Activated CD8-positive, alpha-beta memory T cell treated with anti-CD3 and anti-CD28 coated beads for 4 hours (primary cell): ENCODE measurements at places on chromosomes 12 and 14.

- DNase-seq, result no peak
Measured at GRCh38 chr12:53073881-53074280, 5.3 kb downstream of the SPRYD3 start.

DNA sequence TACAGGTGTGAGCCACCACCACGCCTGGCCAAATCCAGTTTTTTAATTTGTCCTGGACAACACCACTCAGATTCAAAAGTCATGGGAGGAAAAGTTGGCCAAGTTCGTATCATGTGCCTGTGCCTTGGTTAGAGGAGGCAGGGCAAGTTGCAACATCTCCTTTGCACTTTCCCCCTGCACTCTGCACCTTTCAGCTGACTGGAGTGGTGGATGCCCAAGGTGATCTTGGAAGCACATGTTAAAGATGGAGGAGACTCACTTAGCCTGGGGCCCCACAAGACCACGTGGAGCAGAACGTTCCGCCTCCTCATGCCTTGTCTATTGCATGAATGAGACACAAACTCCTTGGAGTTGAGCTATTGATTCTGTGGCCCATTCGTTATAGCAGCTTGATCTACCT is 82.1 kb upstream of the FZD10 start:
- DNase-seq, result no peak

- DNase-seq, result no peak
Measured at GRCh38 chr12:118409834-118410233, 33.5 kb downstream of the SUDS3 start.

DNA sequence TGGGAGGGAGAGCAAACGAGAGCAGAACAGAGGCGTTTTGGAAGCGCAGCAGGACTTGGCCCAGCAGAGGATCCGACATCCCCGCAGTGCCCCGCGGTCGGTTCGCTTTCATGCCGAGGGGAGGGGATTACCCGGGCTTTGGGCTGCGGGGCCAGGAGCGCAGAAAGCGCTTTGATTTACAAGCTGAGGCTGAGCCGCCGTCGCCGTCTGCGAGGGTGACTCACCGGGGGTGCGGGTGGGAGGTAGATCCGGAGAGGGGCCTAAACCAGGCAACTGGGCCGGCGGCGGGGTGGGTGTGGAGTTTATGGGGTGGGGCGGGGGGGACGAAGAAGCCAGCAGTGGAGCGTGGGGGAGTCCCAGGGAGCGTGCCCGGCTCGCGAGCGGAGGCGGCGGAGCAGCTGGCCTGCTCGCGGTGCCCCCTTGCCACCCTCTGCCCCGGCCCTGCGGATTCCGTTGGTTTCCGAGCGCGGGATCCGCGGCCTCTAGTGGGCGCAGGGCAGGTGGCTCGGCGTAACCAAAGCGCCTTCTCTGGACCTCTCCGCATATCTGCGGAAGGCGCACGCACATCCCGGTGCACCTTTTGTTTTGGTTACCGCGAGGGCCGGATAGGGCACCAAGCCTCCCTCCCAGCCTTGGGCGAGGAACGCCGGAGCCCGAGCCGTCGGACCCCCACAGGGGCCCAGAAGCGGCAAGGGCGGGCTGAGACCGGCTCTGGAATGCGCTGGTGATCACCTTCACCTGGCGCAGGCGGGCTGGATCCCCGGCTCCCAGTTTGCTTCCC is 2.6 kb downstream of the SIX4 start:
- DNase-seq, result peak; percentile 72

DNA sequence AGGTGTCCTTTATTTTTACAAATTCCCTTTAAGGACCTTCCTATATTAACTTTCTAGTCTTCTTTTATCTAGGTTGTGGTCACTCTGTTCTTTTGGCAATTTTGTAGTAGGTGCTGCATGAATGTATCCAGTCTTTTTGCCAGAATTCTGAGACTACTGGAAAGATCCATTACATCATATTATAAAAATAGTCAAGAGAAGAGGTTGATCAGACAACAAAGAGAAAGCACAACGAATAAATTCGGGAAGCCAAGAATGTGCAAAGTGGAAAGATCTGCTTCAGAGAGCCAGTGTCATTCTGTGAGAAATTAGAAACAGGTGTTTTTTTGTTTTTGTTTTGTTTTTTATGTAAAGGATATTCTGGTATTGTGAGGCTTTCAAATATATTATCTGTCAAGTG is 15.8 kb upstream of the SLC16A7 start:
- no peak for DNase-seq

DNA sequence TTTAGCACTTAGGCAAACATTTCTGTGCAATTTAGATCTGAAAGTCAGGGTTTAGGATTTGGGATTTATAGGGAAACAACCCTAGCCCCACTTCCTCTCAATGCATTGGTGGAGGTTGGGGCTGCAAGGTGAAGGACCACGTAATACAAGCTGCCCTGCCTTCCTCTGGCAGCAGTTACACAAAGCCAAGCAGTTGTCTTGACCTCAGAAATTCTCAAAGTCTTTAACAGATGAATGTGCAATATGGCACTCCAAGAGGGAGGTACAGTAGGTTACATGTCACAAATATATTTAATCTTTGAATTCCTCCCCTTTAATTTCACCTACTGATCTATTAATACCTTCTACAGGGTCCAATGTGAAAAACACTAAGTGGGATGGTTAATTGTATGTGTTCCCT is 23.9 kb downstream of the IFNG-AS1 start:
- no peak for DNase-seq

GRCh38 chr12:88944397-88944796 is 364.1 kb upstream of the KITLG start:
- DNase-seq, result no peak

- no peak for DNase-seq
Measured at GRCh38 chr14:33916663-33917565, 34.0 kb downstream of the EGLN3 start.

- DNase-seq, result no peak
Measured at GRCh38 chr12:57435293-57435692, 709 bp downstream of the INHBC start.

DNA sequence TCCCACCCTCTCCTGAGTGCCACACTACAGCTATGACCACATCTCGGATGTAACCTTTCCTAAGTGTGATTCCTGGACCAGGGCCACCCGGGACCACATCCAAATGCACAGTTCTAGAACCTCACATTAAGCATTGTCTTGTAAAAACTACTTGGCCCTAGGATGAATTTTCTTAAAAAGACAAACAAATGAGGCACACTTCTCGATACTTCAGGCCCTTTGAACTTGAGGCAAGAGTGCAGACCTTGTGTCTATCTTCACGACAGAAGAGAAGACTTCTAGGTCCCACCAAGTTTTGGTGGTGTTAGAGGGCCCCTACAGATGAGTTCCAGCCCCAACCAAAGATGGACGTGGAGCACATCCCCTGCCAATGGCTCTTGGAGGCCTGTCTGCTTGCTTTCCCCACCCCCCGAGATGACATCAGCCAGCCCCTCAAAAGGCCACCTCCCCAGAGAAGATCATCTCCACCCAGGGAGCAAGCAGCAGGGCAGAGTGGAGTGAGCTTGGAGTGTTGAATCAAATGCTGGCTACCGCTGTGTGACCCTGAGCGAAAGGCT is 9.3 kb downstream of the ISCU start:
- no peak for DNase-seq

- no peak for DNase-seq
Measured at GRCh38 chr14:33348510-33348909, 409.8 kb downstream of the NPAS3 start.

DNA sequence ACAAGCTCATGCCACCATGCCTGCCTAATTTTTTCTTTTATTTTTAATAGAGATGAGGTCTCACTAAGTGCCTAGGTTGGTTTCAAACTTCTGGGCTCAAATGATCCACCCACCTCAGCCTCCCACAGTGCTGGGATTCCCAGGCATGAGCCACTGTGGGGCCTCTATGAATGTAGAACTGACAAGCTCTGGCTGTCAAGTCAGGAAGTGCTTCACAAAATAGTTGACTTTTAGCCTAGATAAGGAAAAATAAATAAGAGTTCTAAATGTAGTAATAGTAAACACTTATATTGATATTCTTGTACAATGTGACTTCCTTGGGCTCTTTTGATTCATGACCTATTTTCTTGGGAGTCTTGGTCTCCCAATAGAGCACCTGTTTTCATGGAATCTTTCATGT is 40.0 kb downstream of the RMST start:
- DNase-seq, result no peak

DNA sequence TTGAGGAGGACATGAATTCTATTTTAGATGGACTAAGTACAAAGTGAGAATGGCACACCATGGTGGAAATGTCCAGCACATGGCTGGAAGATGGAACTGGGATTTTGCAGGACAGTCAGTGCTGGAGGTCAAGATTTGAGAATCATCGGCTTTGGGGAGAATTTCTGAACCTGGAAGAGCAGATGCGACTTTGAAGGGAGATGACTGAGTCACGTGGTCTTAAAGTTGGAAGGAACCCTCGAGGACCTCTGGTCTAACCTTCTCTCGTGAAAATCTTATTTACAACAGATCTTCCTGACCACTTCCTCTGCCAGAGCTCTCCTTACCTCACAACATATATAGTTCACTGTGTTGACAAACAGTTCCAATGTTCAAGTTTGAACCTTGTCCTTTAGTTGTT is 415.4 kb downstream of the ATP23 start:
- no peak for DNase-seq

- DNase-seq, result no peak
Measured at GRCh38 chr12:753611-754472, 1.5 kb downstream of the WNK1 start.

DNA sequence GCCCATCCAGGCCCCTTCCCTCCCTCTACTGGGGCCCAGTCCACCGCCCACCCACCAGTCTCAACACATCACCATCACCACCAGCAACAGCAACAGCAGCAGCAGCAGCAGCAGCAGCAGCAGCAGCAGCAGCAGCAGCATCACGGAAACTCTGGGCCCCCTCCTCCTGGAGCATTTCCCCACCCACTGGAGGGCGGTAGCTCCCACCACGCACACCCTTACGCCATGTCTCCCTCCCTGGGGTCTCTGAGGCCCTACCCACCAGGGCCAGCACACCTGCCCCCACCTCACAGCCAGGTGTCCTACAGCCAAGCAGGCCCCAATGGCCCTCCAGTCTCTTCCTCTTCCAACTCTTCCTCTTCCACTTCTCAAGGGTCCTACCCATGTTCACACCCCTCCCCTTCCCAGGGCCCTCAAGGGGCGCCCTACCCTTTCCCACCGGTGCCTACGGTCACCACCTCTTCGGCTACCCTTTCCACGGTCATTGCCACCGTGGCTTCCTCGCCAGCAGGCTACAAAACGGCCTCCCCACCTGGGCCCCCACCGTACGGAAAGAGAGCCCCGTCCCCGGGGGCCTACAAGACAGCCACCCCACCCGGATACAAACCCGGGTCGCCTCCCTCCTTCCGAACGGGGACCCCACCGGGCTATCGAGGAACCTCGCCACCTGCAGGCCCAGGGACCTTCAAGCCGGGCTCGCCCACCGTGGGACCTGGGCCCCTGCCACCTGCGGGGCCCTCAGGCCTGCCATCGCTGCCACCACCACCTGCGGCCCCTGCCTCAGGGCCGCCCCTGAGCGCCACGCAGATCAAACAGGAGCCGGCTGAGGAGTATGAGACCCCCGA is 6.8 kb upstream of the RNU7-1 start:
- DNase-seq, result no peak
